ENCODE measurements at places on chromosomes 4 and X.

DNA sequence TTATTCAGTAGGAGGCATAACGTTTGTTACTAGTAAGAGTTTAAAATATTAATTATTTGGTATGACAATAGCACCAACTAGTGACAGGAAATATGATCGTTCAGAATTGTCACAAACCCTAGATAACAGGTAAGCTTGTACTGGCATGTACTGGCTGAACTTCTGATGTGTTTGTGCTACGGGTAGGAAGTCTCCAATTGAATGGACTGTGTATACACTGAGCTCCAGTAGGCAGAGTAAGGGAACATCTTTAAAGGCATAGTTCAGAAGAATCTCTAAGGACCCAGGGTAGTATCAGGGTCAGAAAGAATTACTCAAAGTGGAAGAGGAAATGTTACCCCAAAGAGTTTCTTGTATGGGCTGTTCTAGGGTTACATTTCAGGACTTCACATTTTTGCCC lies 230.4 kb downstream of the EDA2R start:
- DNase-seq: no peak

DNA sequence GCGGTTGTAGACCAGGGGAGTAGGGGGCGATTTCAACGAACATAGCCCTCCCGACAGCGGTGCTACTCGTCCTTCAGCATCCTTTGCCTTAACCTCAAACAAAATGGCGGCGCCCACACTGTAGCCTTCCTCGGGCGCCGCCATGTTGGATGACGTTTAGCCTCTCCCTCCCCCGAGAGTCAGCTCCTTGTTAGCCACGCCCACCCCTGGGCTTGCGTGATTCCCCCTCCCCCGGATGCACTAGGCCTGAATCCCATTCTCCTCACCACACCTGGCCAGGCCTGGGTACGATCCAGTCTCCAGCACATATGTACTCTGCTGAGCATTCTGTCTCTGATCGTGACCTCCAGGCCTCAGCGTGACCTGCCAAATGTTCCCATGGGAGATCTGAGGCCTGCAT lies 49.0 kb upstream of the ZNF157 start:
- DNase-seq: no peak

DNA sequence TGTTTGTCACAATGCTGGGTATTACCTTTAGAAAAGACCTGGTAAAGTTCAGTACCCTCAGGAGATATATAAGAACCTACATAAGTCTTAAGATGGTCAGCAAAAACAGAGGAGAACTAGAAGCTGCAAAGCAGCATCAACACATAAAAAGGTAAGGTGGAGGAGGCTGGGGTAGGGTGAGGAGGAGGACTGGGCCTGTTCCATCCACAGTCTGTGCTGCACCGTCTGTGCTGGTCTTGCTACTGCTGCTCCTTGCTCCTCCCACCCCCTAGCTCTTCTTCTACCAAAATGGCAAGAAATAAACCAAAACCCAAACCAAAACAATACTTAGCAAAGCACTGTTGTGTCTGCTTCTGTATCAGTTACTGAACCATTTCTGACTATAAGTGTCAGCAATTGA lies 102.2 kb downstream of the CDS1 start:
- no peak for DNase-seq

DNA sequence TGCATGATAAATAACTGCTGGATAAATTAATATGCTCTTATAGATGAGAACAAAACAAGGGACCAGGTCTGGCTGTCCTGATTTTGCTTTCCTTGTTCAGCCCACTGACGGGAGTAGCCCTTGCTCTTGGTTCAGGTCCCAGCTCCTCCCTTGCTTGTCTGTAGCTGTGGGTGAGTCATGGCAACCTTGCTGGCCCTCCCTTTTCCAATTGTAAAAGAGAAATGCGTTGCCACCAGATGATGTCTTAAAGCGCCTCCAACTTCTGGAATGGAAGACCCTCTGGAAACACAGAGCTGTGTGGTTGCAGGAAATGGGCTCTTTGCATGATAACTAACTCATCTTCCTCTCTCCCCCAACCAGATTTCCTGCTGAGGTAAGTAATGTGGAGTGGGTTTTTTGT lies 171.4 kb downstream of the AASDH start:
- DNase-seq: no peak

DNA sequence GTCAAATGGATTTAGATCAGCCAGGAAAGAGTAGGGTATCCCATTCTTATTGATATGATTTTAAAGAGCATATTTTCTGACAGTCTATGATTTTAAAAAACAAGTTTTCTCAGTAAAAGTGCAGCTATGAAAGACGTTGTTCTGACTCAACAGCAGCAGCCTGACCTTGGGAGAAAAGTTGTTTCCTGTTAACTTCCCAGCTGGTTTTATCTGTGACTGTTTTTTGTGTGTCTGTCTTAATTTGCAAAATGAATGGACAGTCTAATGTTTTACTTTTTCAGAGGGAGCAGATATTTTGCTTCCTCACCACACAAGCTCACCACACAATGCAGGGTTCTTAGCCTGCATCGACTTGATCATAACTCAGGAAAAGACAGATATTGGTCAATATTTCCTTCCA lies 764 bp upstream of the MTHFD2L start:
- DNase-seq: no peak

DNA sequence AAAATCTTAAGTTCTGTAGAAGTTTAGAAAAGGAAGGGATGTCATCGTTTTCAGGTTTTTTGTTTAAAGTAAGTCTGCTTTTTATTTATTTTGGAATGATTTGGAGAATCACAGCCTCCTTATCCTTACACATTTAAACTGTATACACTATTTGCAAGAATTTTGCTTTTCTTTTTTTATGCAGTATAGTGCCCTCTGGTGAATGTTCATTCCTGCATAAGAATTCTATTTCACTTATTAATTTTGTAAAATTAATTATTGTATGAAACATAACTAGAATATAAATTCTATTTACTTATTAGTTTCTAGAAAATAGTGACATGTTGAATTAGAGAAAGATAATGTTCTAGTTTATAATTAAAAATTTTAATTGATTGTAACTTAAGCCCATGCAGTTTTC lies 44.6 kb downstream of the DACH2 start:
- no peak for DNase-seq

GRCh38 chr4:17058916-17059741 lies 160.7 kb upstream of the LDB2 start:
- no peak for DNase-seq

DNA sequence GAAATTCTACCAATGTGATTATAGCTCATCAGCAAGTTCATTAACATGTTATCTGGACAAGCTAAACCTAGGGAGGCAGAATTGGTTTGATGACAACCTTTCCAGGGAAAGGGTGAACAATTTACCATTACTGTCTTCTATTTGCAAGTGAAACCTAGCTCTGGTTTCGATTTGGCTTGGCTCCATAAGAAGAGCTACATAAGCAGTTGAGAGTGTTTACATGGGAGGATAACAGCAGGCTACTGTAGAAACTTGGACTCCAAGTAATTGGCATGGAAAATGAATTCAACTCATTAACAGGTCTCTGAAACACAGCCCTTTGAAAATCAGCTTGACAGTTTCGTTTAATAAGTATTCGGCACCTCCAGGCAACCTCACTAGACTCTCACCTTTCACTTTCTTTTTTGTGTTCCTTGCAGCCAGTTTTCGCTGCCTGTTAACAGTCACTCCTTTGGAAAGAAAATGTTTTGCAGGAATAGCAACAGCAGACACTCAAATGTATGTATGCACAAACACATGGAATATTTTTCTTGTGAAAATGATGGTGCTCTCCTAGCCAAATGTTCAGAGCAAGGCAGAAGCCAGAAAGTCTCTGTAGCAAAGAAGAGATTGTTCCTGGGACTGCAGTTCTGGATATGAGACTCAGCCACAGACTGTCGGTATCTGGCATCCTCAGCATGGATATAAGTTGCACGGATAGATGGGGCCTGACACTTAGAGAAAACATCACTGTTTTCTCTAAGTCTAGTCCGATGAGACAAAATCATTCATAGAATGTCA lies 27.5 kb downstream of the POU3F4 start:
- no peak for DNase-seq

DNA sequence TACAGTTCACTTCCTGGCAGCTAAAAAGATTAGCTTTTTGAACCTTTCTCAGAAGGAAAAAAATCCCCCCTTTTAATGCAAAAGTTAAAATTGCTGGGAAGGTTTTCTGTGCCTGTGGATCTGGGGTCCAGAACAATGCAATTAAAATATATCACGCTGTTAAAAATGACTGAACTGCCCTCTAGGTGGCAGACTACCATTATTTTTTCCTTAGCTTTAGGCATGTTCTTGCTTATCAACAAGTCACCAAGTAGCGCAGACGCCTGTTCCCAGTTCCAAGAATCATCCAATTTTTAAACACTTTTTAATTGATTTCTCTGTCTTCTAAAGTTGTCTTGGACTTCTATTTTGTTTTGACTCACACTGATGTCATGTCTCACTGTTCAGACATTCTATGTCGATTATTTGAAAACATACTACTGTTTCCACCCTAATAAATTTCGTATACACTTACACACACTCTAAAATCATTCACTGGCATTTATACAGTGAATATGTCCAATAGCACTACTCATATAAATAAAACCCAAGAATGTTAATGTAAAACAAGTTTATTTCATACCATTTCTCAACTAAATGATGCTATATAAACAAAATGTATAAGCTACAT lies 661.6 kb downstream of the RAPGEF2 start:
- DNase-seq: peak; percentile 18

GRCh38 chr4:52991472-52991871 lies 129.4 kb downstream of the RASL11B start:
- no peak for DNase-seq

DNA sequence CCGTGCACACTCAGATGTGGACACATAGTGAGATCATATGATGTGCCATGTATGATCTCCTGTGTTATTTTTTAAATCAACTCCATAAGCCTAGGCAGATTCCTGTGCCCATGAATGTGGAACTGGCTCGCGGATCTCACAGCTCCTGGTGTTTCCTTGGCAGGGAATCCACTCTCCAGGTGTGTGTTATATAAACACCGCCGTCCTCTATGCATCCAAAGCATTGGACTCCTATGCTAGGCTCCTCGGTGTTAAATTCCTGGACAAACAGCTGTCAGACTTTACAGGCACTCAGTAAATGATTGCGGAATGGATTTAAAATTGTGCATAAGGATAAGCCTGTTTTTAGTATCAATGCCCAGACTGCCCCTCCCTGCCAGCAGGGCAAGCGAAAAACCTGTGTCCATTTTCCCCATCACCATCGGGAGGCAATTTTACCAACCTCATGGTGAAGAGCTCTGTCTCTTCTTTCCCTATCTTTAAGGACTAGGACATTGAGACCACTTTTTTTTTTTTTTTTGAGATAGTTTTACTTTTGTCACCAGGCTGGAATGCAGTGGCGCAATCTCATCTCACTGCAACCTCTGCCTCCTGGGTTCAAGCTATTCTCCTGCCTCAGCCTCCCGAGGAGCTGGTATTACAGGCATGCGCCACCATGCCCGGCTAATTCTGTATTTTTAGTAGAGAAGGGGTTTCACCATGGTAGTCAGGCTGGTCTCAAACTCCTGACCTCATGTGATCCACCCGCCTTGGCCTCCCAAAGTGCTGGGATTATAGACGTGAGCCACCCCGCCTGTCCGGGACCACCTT lies 23.6 kb upstream of the GPR78 start:
- DNase-seq: no peak

DNA sequence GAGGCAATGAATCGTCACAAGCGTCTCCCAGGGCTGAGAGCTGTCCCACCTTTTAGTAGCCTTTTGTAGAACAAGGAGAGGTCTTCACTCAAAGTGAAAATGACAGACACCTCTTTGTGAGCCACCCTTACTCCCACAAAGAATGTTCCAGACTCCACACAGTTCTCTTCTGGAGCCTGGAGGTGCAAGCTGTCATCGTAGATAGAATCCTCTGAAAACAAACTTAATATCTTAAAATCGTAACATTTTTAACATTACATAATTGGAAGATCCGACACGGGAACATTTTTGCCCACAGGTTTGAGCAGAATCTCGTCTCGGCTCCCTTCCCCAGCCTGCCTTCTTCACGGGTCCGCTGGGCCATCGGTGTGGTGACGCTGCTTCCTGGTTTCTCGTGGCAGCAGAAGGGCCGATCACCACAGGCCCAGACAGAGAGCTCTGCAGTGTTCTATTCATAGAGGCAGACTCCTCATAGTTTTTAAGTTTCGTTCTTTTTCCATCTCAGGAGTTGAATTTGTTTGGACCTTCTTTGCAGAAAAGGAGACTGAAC lies 27.7 kb downstream of the WFS1 start:
- no peak for DNase-seq

DNA sequence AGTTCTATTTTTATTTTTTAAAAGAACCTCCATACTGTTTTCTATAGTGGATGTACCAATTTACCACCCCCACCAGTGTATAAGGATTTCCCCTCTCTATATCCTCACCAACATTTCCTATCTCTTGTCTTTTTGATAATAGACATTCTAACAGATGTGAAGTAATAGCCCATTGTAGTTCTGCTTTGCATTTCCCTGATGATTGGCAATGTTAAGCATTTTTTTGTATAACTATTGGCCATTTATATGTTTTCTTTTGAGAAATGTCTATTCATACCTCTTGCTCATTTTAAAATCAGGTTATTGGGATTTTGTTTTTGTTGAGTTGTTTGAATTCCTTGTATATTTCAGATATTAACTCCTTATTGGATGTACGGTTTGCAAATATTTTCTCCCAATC lies 251.1 kb upstream of the HTR2C start:
- no peak for DNase-seq

- DNase-seq: no peak
These were observed 131.4 kb upstream of the NEIL3 start for GRCh38 chr4:177178246-177178645.

GRCh38 chr4:168841000-168841671 lies 168.9 kb downstream of the CBR4 start:
- DNase-seq: no peak

- peak; percentile 53 for DNase-seq
These were observed at the start of gene HPSE for GRCh38 chr4:83334425-83335241. Gene HPSE, minus strand, starts transcription at chr4:83334848. Its CDS starts 66 bp downstream, at chr4:83334782.
